Sciatic nerve (tissue), 2 donors: ENCODE measurements at places on chromosomes 7 and 10. TPM values are rescaled to one million over a fixed set of nuclear protein-coding genes. Genes with fewer than 3 reads are reported as not detected.

GRCh38 chr10:77644557-77645243 lies 7.1 kb upstream of the KCNMA1 start:
- DNase-seq: no peak

DNA sequence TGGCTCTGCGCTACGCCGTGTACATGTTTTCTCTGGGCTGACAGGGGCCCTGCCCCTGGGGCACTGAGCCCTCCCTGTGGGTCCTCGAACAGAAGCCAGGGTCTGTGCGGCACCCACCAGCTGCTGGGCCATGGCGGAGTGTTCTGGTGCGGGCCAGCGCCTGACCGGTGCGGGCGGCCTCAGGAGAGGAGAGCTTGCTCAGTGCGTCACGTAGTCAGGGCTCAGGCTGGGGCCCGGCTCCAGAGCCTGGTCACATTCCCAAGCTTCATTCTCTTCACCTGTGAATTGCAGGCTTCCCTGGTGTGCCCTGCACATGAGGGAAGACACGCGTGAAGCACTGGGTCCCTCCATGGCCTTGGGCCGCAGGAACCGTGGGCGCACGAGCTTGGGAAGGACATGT lies 15.5 kb downstream of the GET4 start:
- DNase-seq: no peak

- peak; percentile 34 for DNase-seq
These were observed 190.6 kb downstream of the EBF3 start for GRCh38 chr10:129773359-129773990.

The UCMA gene
- total RNA-seq: not detected

DNA sequence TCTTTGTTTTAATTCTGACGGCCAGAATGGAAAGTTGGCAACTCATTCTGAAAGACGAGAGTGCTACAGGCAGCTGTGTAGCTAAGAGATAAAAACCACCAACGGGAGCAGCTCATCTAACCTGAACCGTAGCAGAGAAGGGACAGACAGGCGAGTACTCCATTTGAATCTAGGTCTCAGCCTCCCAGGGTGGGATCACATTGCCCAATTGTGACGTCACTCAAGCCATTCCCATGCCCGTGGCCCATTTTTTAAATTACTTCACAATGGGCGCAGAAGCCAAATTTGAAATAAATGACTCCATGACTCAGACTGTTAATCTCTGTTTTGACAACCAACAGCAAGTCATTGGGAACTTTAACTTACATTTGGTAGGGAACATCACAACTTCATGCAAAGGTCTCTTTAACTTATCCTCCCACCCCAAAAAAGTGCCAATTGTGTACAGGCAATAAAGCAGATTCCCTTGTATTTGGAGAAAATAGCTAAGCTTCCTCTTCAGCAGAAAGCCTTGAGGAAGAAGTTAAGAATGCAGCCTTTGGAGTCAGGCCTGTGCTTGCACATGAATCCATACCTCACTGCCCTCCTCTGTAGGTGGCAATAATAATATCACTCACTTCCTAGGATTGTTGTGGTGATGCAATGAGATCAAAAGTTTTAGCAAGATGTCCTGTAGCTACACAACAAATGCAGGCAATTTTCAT lies 93.2 kb upstream of the KIF5B start:
- DNase-seq: no peak
